ENCODE measurements at places on chromosomes 13 and 19. TPM values are rescaled to one million over a fixed set of nuclear protein-coding genes. Genes with fewer than 3 reads are reported as not detected.

DNA sequence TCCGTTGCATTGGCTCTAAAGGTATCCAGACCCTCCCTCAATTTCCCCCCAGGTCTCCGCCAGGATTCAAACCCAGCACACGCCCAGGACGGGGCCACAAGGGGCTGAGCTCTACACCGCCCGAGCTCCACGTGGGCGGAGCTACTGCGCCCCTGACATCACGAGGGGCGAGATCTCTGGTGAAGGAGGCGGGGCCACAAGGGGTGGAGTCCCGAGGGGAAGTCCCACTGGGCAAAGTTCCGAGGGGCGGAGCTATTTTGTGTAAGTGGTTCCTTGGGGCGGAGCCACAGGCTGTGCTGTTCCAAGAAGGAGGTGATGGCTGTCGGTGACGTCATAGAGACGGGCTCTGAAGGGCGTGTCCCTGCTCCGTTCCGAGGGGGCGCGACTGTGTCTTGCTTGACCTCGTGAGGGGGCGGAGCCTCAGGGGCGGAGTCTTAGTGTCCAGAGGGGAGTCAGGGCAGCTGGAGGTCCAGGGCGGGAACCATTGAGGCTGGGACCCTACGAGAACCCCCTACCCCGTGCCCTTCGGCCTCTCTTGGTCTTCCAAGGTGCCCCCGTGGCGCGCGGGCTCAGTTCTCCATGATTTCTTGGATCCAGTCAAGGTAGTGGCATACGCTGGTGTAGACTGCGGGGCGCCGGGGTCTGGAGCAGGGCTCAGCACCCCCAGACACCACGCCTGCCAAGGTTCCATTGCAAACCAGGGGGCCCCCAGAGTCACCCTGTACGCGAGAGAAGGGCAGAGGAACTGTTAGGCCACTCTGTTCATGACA lies 1.3 kb upstream of the KLK8 start:
- no peak for DNase-seq

DNA sequence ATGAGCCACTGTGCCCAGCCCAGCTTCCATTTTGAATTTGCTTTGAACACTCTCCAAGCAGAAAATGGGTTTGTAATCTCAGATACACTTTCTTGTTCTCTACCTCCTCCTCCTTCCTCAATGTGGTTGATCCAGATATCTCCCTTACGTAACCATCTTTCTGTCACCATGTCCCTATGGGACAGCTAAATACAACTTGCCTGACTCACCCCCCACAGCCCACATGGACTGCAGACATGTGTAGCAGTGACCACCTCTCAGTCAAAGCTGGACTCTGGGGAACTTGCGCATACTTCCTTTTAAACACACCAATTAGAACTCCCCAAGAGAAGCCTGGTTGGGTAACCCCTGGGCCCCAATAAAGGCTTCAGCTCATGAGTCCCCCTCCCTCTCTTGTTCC lies 10.8 kb upstream of the ZNF799 start:
- no peak for DNase-seq

DNA sequence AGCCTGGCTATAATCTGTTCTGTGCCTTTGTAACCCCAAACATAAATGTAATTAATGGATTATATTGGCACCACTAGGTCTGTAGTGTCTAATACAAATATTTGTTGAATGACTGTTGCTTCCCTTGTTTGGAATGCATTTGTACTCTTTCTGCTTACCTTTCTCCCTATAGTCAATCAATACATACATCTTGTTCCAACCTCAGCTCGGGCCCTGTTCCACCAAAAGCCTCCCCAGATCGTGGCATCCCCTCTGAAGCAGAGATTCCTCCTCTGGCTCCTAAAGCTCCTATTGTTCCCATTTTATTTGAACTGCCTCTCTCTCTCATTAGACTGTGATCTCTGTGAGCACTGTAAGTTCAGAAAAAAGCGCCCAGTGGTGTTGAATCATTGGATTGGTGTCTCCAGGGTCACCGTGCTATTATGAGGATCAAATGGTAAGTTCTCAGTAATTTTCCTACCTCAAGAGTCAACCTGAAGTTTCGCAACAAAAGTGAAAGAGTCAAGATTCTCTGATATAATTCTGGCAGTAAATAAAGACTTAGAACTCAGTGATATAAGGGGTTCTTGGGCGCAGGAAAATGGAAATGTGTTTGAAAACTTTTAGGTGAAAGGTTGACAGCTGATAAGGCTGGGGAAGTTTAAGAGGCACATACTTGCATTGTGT lies 151.5 kb downstream of the KLF5 start:
- DNase-seq, result no peak

- DNase-seq, result no peak
Observed at GRCh38 chr13:80939581-80939980, 598.7 kb upstream of the SPRY2 start.

DNA sequence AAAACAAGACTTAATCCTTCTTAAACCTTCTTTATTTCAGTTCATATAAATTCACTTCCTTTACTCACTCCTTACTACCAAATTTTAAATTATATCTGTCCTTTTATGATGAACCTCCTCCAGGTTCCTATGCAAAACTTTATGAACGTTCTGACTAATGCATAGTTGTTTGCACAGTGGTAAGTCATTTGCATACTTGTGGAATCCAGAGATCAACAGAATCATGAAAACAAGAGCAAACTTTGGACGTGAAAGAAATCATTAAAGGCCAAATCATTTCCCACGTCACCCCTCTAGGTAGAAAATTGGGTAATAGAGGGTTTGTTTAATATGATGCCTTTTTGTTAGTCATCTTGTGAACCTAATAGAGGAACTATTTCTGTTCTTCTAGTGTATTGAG lies 32.3 kb upstream of the MYCBP2 start:
- DNase-seq, result no peak

Gene CCL25
- total RNA-seq, result not detected

Gene ZNF540
- total RNA-seq, result 3.2 TPM

Gene TEX29
- total RNA-seq, result not detected
